ENCODE measurements at places on chromosomes 16 and 17. TPM values are rescaled to one million over a fixed set of nuclear protein-coding genes. Genes with fewer than 3 reads are reported as not detected.

GRCh38 chr16:17345043-17345442 is 125.7 kb downstream of the XYLT1 start:
- H3K4me1 ChIP-seq = peaks cover 57% of the 10 kb centered on the region
- no peak for DNase-seq
- H3K4me3 ChIP-seq = no peak overlapping the region
- no peak overlapping the region for H3K27ac ChIP-seq
- H3K27me3 ChIP-seq = no peaks in the 10 kb centered on the region

- no peaks in the 10 kb centered on the region for H3K27me3 ChIP-seq
- peak overlapping the region; percentile 45 for H3K27ac ChIP-seq
- no peaks in the 10 kb centered on the region for H3K36me3 ChIP-seq
- DNase-seq = no peak
- H3K4me1 ChIP-seq = peaks cover 26% of the 10 kb centered on the region
These were observed 39.4 kb upstream of the SMPD3 start for GRCh38 chr16:68487669-68488068.

GRCh38 chr17:82838386-82839063 is 1.3 kb downstream of the ZNF750 start:
- H3K4me3 ChIP-seq = no peak overlapping the region
- DNase-seq = no peak
- no peaks in the 10 kb centered on the region for H3K27me3 ChIP-seq
- H3K4me1 ChIP-seq = no peaks in the 10 kb centered on the region
- H3K36me3 ChIP-seq = peaks cover 4% of the 10 kb centered on the region
- no peak overlapping the region for H3K27ac ChIP-seq

DNA sequence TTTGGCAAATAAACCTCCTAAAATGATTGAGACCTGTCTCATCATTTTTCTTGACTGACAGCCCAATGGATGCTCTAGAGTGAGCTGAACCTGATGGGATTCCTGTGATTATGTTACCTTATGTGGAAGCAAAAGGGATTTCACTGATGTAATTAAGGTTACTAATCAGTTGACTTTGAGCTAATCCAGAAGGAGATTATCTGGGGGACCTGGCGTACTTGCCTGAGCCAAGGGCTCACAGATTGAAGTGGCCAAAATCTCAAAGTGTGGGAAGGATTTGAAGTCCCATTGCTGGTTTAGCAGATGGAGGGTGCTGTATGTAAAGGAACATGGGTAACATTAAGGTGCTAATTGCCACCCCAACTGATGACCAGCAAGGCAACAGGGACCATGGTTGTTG is 214.0 kb downstream of the CPPED1 start:
- no peak overlapping the region for H3K4me3 ChIP-seq
- H3K4me1 ChIP-seq = no peaks in the 10 kb centered on the region
- no peak for DNase-seq
- H3K27me3 ChIP-seq = no peaks in the 10 kb centered on the region
- no peak overlapping the region for H3K27ac ChIP-seq

DNA sequence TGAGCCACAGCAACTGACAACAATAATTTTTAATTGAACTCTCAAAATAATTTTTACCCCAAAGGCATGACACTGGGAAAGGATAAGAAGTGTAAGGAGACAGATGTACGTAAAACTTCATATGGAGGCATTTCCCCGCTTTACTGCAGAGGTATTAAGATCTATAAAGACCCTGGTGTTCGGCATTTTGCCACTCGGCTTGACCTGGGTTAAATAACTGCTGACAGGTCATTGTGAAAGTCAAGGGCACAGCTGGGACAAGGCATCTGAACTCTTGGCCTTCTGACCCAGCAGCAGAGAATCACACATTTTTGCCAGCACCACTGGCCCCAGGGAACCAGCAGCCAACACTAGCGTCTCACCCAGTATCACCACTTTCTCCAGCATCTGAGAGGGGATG is 372.1 kb downstream of the SOX9 start:
- H3K36me3 ChIP-seq = no peaks in the 10 kb centered on the region
- H3K4me1 ChIP-seq = peaks cover 16% of the 10 kb centered on the region
- no peaks in the 10 kb centered on the region for H3K27me3 ChIP-seq
- no peak for DNase-seq
- H3K27ac ChIP-seq = no peak overlapping the region

- peaks cover 43% of the 10 kb centered on the region for H3K36me3 ChIP-seq
- no peaks in the 10 kb centered on the region for H3K27me3 ChIP-seq
These were observed 951 bp downstream of the RPL19 start for GRCh38 chr17:39200957-39201510.

- H3K36me3 ChIP-seq = no peaks in the 10 kb centered on the region
- H3K4me3 ChIP-seq = no peak overlapping the region
- peak overlapping the region; percentile 77 for H3K27ac ChIP-seq
- peaks cover 78% of the 10 kb centered on the region for H3K4me1 ChIP-seq
- H3K27me3 ChIP-seq = no peaks in the 10 kb centered on the region
These were observed 26.3 kb downstream of the MRTFB start for GRCh38 chr16:14097182-14097959.

DNA sequence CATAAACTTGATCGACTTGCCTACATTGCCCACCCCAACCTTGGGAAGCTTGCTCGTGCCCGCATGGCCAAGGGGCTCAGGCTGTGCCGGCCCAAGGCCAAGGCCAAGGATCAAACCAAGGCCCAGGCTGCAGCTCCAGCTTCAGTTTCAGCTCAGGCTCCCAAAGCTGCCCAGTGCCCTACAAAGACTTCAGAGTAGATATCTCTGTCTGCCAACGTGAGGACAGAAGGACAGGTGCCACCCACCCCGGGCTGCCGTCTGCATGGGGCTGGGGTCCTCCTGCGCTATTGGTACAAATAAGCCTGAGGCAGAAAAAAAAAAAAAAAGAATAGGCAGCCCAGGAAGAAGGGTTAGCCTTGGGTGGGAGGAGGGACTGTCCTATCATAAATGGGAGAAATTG is 37.1 kb downstream of the DNAH2 start:
- no peak for DNase-seq
- H3K4me1 ChIP-seq = no peaks in the 10 kb centered on the region
- no peaks in the 10 kb centered on the region for H3K27me3 ChIP-seq
- H3K4me3 ChIP-seq = no peak overlapping the region
- no peak overlapping the region for H3K27ac ChIP-seq
- H3K36me3 ChIP-seq = no peaks in the 10 kb centered on the region

DNA sequence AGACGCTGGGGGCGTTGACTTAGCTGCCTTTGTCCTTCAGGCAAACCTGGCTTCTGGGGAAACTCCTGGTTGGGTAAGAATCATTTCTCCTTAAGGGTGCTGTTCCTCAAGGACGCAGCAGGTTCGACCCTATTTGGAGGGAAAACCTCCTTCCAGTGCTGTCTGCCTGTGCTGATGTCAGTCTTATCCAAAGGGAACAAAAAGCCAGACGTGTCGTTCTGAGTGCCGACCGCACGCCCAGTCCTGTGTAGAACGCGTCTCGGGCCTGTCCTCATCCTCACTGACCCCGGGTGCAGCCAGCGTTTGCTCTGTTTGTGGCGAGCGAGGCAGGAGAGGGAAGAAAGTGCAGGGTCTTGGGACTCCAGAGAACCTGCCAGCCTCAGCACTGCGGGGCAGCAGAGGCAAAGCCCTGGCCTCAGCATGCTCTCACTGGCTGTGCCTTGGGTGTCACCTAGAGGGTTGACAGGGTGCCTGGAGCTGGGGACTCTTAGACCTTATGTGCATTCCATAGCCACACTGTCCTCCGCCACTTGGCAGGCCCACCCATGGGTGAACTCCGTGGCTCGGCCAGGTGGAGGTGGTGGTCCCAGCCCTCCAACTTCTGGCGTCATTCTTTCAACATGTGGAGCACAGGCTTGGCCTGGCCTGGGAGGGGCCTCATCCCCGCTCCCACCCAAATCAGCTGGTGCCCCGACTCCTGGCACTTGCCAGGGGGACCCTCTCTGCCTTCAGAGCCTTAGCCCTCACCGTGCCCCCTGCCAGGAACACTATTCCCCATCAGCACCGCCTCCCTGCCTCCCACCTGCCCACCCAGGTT is 6.0 kb downstream of the SNN start:
- peaks cover 22% of the 10 kb centered on the region for H3K36me3 ChIP-seq
- no peaks in the 10 kb centered on the region for H3K27me3 ChIP-seq
- DNase-seq = no peak
- peak overlapping the region; percentile 89 for H3K27ac ChIP-seq
- peaks cover 98% of the 10 kb centered on the region for H3K4me1 ChIP-seq

Gene CHD9NB
- polyA plus RNA-seq = 0.93 TPM

Data from stomach (tissue), 19 donors.